ENCODE measurements at places on chromosomes 7 and 10. TPM values are rescaled to one million over a fixed set of nuclear protein-coding genes. Genes with fewer than 3 reads are reported as not detected.

The GNG11 gene
- total RNA-seq: 64.1 TPM

- no peak for DNase-seq
Observed at GRCh38 chr10:105597312-105597711, 956.2 kb downstream of the SORCS3 start.

The TMEM176B gene
- 145 TPM for total RNA-seq

- DNase-seq: no peak
Observed at GRCh38 chr10:24128066-24128730, 80.7 kb upstream of the KIAA1217 start.

DNA sequence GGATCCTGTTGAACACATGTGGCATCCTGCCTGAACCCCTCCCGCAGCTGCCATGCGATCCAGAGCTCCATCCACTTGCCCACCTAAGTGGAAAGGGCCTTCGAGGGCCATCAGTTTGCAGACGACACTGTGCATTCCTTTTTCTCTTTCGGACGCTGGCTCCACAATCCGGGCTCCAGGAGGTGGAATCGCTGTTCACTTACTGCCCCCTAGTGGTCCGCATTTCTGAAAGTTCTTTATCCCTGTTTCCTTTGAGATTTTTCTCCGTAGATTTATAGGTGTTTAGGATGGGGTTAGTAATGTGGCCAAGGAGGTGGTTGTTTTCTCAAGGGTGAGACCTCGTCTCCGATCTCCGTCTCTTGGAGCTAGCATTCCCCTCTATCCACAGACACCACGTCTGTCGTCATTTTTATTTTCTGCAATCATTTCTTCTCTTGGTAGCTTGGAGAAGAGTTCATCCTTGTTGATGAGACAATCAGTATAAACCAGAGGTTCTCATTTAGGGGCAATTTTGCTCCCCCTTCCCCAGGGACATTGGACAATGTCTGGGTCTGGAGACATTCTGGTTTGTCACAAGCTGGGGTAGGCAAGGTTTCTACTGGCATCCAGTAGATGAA, 204.6 kb downstream of the ARHGAP21 start:
- peak; percentile 77 for DNase-seq

DNA sequence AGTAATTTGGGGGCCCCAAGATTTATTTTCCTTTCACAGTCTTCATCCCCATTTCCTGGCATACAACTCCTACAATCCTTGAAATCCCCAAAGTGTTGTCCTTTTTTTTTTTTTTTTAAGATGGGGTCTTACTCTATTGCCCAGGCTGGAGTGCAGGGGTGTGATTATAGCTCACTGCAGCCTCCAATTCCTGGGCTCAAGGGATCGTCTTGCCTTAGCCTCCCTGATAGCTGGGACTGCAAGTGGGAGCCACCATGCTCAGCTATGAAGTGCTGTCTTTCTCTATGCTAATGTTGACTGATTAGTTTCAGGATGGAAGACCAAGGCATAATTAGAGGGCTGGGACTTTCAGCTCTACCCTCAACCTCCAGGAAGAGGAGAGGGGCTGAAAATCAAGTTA, 41.9 kb upstream of the KAT6B start:
- no peak for DNase-seq

The AGBL3 gene
- total RNA-seq: 6.5 TPM

DNA sequence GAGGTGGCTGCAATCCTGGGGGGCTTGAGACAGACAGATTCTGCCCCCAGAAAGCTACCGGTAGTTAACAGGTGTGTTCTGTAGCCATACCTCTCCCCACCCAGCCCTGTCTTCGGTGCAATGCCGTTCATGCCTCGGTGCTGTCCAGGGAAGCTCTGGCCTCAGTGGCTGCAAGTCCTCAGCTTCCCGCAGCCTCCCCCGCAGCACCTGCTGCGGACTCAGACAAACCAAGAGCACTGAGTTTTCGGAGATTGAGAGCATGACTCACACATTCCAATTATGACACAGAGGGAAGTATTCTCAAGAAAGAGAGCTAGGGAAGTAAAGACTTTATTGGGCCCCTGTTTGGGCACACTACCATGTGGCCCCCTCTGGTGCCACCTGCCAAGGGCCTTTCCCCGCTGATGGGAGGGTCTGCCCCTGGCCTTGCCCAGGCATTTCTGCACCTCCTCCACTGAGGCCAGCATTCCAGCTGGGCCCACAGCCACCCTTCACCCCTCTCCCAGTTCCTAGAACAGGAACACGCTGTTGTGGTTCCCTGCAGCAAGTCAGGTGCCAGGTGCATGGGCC, 30.2 kb upstream of the EZH2 start:
- peak; percentile 15 for DNase-seq

The TAC1 gene
- 0.74 TPM for total RNA-seq

GRCh38 chr10:102927311-102928010, 9.4 kb downstream of the CNNM2 start:
- DNase-seq: no peak

The NKX2-3 gene
- 0.18 TPM for total RNA-seq

GRCh38 chr7:135791543-135792362, 43.1 kb upstream of the FAM180A start:
- DNase-seq: no peak

GRCh38 chr10:87864496-87865059, 1.2 kb downstream of the PTEN start:
- no peak for DNase-seq

The FRMPD2 gene
- 0.15 TPM for total RNA-seq

GRCh38 chr10:131695496-131696165, 205.2 kb upstream of the PPP2R2D start:
- no peak for DNase-seq

GRCh38 chr10:31143331-31143935, 111.8 kb upstream of the ZNF438 start:
- no peak for DNase-seq

The ARMH3 gene
- 9.1 TPM for total RNA-seq

GRCh38 chr10:71573562-71574518, 145.7 kb downstream of the C10orf105 start:
- DNase-seq: no peak

The SHTN1 gene
- total RNA-seq: 21.1 TPM

- no peak for DNase-seq
Observed at GRCh38 chr10:30493609-30494530, 59.9 kb downstream of the MAP3K8 start.

DNA sequence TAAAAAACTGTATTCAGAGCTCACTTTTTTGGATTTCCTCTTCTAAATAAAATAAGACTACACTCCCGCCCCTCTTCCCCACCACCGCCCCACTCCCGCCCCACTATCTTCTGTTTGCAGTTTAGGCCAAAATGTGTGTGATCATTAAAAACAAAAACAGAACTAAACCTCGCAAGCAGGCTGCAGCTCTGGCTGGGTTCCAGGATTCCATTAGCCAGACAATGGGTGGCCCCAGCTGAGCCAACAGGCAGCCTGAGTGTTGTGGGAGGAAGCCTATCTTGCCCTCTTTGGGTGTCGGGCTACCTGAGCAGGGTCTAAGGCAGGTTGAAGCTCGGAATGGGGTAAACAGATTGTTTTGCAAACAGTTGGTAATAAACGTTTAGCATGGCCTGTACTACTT, 41.7 kb downstream of the ARL4A start:
- DNase-seq: peak; percentile 56

DNA sequence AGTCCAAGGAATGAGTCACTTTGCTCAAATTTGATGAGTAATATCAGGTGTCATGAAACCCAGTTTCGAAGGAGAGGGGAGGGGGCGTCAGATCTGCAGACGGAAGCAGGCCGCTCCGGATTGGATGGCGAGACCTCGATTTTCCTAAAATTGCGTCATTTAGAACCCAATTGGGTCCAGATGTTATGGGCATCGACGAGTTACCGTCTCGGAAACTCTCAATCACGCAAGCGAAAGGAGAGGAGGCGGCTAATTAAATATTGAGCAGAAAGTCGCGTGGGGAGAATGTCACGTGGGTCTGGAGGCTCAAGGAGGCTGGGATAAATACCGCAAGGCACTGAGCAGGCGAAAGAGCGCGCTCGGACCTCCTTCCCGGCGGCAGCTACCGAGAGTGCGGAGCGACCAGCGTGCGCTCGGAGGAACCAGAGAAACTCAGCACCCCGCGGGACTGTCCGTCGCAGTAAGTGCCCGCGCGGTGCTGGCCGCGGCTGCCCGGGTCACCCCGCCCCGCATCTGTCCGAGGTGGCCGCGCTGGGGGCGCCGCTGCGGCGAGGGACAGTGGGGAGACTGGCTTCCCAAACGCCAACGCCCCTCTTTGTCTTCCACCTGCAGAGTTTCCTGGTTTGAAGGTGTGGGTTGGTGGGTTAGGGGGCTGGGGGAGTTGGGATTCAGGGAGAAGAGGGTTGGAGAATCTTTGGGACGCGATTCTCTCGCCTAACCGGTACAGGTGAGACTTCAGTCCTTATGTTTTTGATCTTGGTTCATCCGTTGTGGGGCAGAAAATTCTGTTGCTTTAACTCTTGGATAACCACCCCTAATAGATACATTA, at the start of gene TAC1:
TAC1 (plus strand) TSS at position 351 of the 829 bp plus-strand sequence. CDS start 527 bp downstream, outside the sequence.
- no peak for DNase-seq

Measured in ovary (tissue), 10 donors.